ENCODE measurements at places on chromosomes 1 and 21. TPM values are rescaled to one million over a fixed set of nuclear protein-coding genes. Genes with fewer than 3 reads are reported as not detected.

- no peak for DNase-seq
Observed at GRCh38 chr1:209368864-209369598, 214.5 kb upstream of the CAMK1G start.

- no peak for DNase-seq
Observed at GRCh38 chr21:34523019-34523555, 11.1 kb upstream of the KCNE1 start.

DNA sequence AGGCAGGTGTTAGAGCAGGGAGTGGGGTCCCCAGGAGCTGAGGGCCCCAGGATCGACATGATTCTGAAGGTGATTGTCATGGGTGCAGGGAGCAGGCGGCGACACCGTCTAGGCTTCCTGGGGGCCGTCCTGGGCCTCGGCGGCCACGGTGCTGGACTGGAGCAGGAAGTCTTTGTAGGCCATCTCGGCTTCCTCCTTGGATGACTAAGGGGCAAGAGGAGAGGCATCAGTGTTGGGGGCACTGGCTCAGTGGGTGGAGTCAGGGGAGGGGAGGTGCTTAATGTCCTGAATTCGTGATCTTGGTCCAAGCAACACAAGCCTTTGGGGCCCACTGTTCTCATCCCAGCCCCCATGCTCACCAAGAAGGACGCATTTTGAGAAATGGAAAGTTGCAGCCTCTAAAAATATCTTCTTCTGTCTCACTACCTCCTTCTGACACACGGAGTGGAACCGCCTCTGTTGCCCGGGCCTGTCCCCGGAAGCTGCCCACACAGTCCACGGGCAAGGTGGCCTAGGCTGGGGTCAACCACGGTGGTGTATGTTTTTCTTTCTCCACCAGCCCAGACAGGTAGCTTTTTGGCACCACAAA is 8.6 kb upstream of the FCMR start:
- no peak for DNase-seq

- DNase-seq = no peak
Observed at GRCh38 chr21:32962268-32962667, 63.5 kb upstream of the OLIG2 start.

The S100B gene
- 8.0 TPM for total RNA-seq

The RGS13 gene
- 0.07 TPM for total RNA-seq

GRCh38 chr1:41358131-41359021 is 2.9 kb upstream of the FOXO6 start:
- DNase-seq = no peak

GRCh38 chr21:33063375-33063883 is 6.5 kb upstream of the OLIG1 start:
- no peak for DNase-seq

The CLDN14 gene
- total RNA-seq = not detected

DNA sequence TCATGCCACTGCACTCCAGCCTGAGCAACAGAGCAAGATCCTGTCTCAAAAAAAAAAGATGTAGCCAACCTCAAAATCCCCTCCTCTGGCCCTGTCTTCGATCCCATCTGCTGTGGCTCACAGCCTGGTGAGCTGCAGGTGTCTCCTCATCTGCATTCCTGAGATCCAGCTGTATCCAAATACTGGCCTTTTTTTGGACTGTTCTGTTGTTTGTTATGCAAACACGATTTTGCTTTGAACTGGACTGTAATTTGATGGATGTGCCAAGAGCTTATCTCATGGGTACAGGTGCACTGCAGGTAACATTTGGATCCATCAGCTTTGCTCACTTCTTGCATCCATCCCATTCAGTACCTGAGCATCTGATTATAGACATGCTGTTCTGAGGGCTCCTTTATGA is 14.1 kb upstream of the FAM43B start:
- no peak for DNase-seq

The GIPC2 gene
- total RNA-seq = 0.18 TPM

The RSPO1 gene
- not detected for total RNA-seq

DNA sequence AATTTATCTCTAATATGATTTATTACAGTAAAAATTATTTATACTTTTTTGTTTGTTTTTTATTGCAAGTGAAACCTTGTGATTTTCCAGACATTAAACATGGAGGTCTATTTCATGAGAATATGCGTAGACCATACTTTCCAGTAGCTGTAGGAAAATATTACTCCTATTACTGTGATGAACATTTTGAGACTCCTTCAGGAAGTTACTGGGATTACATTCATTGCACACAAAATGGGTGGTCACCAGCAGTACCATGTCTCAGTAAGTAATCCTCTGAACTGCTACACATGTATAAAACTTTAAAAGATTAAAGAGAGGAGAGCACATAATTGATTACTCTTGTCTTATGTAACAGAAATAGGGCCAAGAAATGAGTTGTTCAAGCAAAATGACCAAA is 4.5 kb downstream of the CFHR3 start:
- DNase-seq = no peak

DNA sequence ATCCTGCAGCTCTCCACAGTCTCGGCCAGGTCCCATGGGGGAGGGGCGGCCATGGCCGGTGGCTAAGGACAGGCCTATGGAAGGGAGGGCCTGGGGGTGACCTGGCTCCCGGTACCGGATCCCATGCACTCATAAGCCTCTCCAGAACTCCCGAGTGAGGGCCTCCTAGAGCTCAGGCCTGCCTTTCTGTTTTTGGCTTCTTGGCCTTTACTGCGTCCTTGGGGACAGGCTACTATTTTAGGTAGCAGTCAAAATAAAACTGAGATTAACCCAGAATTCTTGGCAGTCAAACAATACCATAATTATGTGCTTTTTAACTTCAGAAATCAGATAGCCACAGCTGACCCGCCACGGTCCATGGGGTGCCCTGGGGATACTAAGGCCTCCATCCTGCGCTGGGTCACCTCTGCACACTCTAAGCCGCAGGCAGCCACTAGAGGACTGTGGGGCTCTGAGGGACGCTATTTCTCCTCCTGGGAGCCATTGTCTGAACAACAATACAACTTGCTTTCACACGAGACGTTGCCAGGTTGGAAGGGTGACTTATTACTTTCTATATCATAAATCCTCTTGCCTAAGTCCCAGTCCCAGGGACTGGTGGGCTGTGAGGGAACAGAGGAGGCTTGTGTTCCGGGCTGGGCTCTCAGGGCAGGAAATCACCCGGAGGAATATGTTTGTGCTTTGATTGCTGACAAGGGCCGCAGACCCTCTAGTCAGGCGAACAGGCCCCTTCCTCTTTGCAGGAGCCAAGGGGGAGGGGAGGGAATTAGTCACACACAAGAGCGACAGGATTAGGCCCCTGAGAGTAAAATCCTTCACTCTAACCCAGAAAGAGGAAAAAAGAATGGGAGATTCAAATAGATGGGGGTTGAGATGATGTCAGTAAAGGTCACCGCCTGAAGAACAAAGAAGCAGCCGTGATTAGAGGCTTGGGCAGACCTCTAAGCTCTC is 40.7 kb upstream of the BCAR3 start:
- no peak for DNase-seq

DNA sequence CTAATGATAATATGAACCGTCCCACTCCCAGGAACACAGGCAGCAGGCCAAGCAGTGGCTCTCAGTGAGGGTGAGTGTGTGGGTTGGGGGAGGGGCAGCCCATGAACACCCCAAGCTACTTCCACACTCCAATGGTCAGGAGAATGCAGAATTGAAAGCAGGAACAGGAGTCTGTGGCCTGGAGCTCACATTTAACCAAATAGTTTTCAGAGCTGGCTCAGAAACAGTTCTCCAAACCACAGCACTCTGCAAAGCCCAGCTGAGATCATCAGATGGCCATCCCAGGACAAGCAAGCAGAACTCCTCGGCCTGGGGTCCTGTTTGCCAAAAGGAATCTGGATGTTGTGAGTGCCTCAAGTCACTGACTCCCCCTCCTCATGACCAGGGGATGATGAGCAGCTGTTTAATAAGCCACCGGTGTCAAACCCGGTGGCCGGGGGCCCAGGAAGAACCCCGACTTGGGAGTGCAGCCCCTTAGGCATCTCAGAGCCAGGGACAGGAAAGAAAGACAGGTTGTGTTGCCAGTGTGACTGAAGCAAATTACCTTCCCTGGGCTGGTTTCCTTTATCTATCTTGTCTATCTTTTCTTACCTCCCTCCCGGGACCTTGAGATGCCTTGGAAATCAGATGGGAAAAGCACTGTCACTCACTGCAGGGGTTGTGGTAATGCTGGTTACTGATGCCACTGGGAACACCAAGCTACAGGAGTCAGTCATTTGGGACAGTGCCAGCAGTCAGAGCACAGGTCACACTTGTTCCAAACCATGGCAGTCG is 20.4 kb downstream of the DEGS1 start:
- DNase-seq = no peak

DNA sequence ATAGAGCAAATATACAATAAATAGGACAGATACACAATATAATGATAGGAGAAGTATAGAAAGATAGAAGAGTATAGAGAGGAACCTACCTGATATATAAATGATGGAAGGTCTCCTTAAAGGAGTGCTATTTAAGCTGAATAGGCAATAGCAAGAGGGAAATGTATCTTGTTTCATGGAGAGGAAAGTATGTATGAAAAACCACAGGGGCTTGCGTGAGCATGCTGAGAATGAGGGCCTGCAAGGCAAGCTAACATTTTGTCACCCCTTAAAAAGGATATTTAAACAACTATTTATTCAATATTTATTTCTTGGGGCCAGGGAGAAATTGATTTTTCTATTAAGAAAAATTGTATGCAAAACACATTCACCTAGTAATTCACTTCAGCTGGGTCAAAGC is 150.9 kb upstream of the ZRANB2 start:
- DNase-seq = no peak

- peak; percentile 44 for DNase-seq
Observed at GRCh38 chr1:165369255-165369848, 12.8 kb upstream of the LMX1A start.

- no peak for DNase-seq
Observed at GRCh38 chr1:42328916-42329496, 6.0 kb downstream of the FOXJ3 start.
